HepG2 (cell line): ENCODE measurements at places on chromosomes 4 and X.

GRCh38 chr4:109125084-109125483, 177.4 kb downstream of the COL25A1 start:
- H3K4me3 ChIP-seq = no peak overlapping the region
- H3K27ac ChIP-seq = no peak overlapping the region
- H3K36me3 ChIP-seq = no peaks in the 10 kb centered on the region
- no peaks in the 10 kb centered on the region for H3K4me1 ChIP-seq
- no peak for DNase-seq

DNA sequence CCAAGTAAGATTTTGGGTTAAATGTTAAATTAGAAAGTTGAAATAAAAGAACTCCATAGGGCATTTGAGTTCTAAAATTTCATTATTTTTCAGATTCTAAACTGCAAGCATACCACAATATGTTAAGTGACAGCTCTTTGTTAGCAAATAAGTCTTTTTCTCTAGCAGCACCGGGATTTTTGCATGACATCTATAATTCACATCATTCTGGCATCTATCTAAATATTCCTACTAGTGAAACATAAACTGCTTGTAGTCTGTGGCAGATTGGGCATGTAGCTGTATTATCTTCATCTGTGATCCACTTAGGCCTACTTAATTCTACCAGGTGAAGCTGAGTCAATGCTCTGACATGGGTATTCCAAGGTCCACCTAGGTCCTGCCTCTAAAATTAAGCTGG, 32.1 kb upstream of the KLHL13 start:
- H3K36me3 ChIP-seq = no peaks in the 10 kb centered on the region
- H3K27me3 ChIP-seq = no peaks in the 10 kb centered on the region
- DNase-seq = no peak
- H3K27ac ChIP-seq = no peak overlapping the region
- H3K4me3 ChIP-seq = no peak overlapping the region

DNA sequence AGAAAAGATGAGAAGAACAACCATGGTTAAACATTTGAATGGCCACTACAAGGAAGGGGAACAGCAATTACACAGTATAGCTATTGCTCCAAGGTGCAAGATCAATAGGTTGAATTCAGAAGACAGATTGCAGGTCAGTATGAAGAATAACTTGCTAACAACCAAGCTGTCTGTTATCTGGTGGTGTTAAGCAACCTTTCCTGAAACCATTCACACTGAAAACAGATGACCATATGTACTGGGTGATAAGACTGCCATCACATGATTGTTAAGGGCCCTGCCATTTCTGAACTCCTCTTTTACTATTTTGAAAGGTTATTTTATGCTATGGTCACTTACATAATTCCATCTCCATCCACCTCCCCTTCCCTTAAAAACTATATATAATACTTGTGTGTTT, 6.8 kb downstream of the GABRA3 start:
- DNase-seq = no peak
- no peaks in the 10 kb centered on the region for H3K36me3 ChIP-seq
- no peak overlapping the region for H3K4me3 ChIP-seq
- no peaks in the 10 kb centered on the region for H3K27me3 ChIP-seq
- H3K27ac ChIP-seq = no peak overlapping the region
- no peaks in the 10 kb centered on the region for H3K4me1 ChIP-seq

DNA sequence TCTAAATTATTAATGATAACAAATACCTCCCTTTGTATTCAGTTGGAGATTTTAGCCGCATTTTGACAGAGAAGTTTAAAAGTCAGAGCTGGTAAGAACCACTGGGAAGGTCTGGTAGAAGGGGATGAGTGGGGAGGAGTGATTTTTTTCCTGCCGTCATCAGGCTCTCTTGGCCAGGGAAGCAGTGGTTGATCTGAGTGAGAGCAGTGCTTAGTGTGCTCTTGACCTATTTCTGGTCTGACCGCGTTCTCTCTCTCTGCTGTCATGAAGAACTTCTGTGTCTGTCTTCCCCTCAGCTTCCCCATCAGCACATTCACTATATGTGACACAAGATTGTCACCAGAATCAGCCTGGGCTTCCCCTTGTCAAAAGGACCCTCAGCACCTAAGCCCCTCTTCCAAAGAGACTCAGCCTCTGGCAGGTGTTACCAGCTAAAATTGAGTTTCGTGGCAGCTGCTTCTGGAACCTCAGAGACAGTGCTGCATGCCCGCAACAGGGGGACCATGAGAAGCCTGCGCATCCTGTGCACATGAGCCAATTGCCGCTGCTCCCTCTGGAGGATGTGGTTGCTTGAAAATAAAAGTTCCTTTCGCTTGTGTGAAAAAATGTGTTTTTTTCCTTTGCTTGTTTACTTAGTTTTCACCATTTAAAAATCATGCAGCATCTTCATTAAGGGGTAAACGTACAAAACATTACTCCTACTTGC, 268.9 kb downstream of the C4orf33 start:
- no peak for DNase-seq
- no peak overlapping the region for H3K27ac ChIP-seq
- peaks cover 5% of the 10 kb centered on the region; the same call in 1 of the 3 replicates for H3K27me3 ChIP-seq
- no peak overlapping the region for H3K4me3 ChIP-seq

- DNase-seq = no peak
- H3K27ac ChIP-seq = no peak overlapping the region
- peaks cover 27% of the 10 kb centered on the region for H3K4me1 ChIP-seq
- no peaks in the 10 kb centered on the region for H3K36me3 ChIP-seq
Observed at GRCh38 chrX:374596-374995, 12.1 kb downstream of the PPP2R3B start.

DNA sequence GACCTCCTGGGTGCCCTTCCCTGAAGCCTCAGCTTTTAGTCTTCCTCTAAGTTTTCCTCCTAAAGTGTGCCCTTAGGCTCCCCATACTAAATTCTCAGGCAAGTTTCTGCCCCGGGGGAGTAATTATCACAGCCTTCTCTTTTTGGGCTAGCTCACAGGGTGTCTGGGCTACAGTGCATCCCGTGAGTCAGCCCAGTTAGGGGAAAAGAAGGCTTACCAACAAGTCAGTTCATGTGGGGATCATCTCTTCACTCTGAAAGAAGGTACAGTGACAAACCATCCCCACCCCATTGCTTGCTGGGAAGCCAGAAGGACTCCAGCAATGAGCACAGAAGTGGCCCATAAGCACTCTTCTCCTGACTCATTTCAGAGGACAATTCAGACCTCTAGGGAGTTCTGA, 134.7 kb upstream of the FAM9C start:
- H3K36me3 ChIP-seq = no peaks in the 10 kb centered on the region
- H3K27me3 ChIP-seq = no peaks in the 10 kb centered on the region
- no peak overlapping the region for H3K27ac ChIP-seq
- no peak for DNase-seq

- no peak overlapping the region for H3K4me3 ChIP-seq
- H3K36me3 ChIP-seq = peaks cover 3% of the 10 kb centered on the region
- no peaks in the 10 kb centered on the region for H3K4me1 ChIP-seq
Observed at GRCh38 chrX:150625875-150626274, 57.5 kb downstream of the MTM1 start.

- peak within 1 kb of the TSS; percentile 38 for H3K27ac ChIP-seq
- H3K4me1 ChIP-seq = peaks cover 11% of the 10 kb centered on the region
- H3K27me3 ChIP-seq = no peaks in the 10 kb centered on the region
Observed at GRCh38 chrX:64975989-64976672, at the start of gene ZC4H2. ZC4H2 (minus strand) TSS chrX:64976450; CDS start chrX:64976377, 73 bp downstream.

DNA sequence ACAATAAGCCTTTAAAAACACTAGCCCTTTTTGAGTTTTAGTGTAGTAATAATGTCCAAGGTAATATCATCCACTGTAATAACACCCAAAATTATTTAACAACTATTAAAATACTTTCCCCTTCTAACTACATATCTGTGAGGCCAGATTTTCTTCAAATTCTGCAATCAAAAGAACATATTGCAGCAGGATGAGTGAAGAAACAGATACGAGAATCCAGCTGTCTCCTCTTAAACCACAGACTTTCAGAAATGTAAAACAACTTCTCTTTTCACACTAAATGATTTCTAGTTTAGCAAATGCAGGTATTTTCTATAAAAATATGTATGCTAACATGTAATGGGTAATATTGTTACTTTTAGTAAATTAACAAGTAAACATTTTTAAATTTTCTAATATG, 148.9 kb downstream of the PRDM5 start:
- no peak overlapping the region for H3K4me3 ChIP-seq
- no peaks in the 10 kb centered on the region for H3K27me3 ChIP-seq
- H3K27ac ChIP-seq = no peak overlapping the region
- H3K4me1 ChIP-seq = no peaks in the 10 kb centered on the region
- DNase-seq = no peak

DNA sequence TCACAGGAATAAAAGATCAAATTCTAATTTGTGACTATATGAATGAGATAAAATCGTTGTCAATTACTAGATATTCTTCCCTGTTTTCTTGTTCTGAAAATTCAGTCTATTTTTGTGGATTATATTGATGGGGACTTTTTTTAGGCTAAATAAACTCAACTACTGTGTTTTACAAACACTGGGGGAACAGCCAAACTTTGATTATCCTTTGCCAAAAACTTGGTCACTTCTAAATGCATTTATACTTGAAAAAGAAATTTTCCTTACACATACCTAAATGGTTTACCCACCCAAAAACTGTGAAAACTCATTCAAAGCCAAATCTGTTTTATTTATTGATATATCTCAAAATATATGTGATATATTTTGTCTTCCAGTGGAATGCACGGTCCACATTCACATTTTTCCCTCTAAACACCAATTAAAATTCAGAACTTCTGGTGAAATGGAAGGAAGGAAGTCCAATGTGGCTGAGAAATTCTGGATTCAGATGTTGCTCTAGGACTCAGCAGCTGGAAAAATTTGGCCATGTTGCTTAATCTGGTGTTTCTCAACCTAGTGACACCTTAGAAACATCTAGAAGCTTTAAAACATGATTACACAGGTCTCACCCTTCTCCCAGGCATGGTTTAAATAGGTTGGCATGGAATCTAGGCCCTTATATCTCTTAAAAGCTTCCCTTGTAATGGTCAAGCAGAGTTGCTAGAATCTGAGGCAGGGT, 28.6 kb upstream of the ARHGAP24 start:
- no peak overlapping the region for H3K27ac ChIP-seq
- no peaks in the 10 kb centered on the region for H3K36me3 ChIP-seq
- no peak overlapping the region for H3K4me3 ChIP-seq
- H3K4me1 ChIP-seq = no peaks in the 10 kb centered on the region
- DNase-seq = no peak

DNA sequence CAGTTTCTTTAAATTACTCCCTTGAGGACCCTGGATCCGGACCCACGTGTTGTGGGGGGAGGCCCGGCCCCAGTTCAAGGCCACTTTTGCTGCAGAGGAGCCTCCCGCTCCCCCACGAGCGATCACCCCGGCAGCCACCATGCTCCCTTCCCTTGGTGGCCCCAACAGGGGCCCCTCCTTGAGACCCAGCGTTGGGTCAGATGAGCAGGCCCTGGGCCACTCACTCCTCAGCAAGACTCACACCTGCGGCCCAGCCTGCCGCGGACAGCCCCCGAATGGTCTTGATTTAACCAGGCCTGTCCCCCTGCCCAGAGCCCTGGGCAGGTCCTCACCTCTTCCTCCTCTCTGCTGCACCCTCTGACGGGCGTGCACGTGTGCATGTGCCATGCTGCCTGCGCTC, 4.3 kb downstream of the CPLX1 start:
- H3K27ac ChIP-seq = no peak overlapping the region
- H3K4me3 ChIP-seq = no peak overlapping the region
- peaks cover 5% of the 10 kb centered on the region for H3K4me1 ChIP-seq
- DNase-seq = no peak
- peaks cover 77% of the 10 kb centered on the region for H3K27me3 ChIP-seq
- H3K36me3 ChIP-seq = no peaks in the 10 kb centered on the region

DNA sequence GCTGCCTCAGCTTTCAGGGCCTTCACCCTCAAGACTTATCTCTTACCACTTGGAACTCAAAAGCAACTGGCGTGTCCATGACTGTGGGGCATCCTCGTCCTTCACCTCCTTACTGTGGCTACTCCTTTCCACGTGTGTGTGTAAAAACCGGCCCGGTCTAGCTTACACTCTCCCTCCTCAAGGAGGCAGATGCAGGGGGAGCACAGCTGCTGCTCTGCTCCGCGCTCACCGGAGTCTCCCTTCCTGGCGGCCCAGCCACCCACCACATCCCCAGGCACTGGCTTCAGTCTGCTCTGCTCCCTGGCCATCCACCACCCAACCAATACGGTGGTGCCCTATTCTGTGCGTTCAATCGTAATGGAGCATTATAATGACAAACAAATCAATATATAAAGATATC, 8.3 kb downstream of the RNF212 start:
- no peak overlapping the region for H3K27ac ChIP-seq
- H3K4me1 ChIP-seq = peaks cover 10% of the 10 kb centered on the region
- no peaks in the 10 kb centered on the region for H3K36me3 ChIP-seq
- no peak for DNase-seq

- H3K36me3 ChIP-seq = no peaks in the 10 kb centered on the region
- H3K4me1 ChIP-seq = 0 out of 2 replicates have a peak, but pooled peaks cover 14% of the 10 kb centered on the region
- H3K27me3 ChIP-seq = no peaks in the 10 kb centered on the region; the same call in 2 of the 3 replicates
- peak overlapping the region; percentile 82 for H3K27ac ChIP-seq
- peak; percentile 36 for DNase-seq
Observed at GRCh38 chrX:19343085-19343534, 617 bp upstream of the PDHA1 start.

DNA sequence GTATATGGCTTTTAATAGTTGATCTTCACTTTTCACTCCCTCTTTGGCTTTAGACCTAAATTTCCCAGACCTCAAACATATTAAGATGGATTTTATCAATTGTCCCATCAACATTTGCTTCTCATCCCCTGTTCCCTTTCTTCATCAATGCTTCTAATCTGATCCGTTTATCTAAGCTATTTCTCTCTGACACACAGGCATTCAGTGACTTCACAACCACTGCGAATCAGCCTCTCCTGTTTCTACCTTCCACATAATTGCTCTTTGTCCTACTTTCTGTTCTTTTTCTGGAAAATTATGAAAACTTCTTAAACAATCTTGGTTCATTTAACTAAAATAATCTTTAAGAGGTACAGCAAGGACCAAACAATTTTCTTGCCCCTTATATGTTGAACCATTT, 115.2 kb downstream of the GLRA3 start:
- no peaks in the 10 kb centered on the region for H3K4me1 ChIP-seq
- no peaks in the 10 kb centered on the region for H3K27me3 ChIP-seq
- no peak for DNase-seq
- no peaks in the 10 kb centered on the region for H3K36me3 ChIP-seq

GRCh38 chr4:79913581-79913980, 159.4 kb downstream of the ANTXR2 start:
- H3K4me1 ChIP-seq = no peaks in the 10 kb centered on the region
- no peak overlapping the region for H3K27ac ChIP-seq
- no peaks in the 10 kb centered on the region for H3K36me3 ChIP-seq
- H3K4me3 ChIP-seq = no peak overlapping the region

- no peak for DNase-seq
- peaks cover 35% of the 10 kb centered on the region for H3K4me1 ChIP-seq
- peak overlapping the region; percentile 77 for H3K4me3 ChIP-seq
- H3K36me3 ChIP-seq = peaks cover 23% of the 10 kb centered on the region; the same call in 2 of the 3 replicates
- peak overlapping the region; percentile 94 for H3K27ac ChIP-seq
- H3K27me3 ChIP-seq = no peaks in the 10 kb centered on the region
Observed at GRCh38 chr4:94208266-94208665, 601 bp downstream of the SMARCAD1 start.

GRCh38 chrX:7090641-7091040, 56.9 kb upstream of the STS start:
- H3K36me3 ChIP-seq = no peaks in the 10 kb centered on the region
- H3K4me1 ChIP-seq = peaks cover 12% of the 10 kb centered on the region
- H3K4me3 ChIP-seq = no peak overlapping the region
- H3K27me3 ChIP-seq = no peaks in the 10 kb centered on the region

GRCh38 chr4:20042769-20043168, 208.9 kb upstream of the SLIT2 start:
- no peak for DNase-seq
- no peak overlapping the region for H3K27ac ChIP-seq
- no peaks in the 10 kb centered on the region for H3K4me1 ChIP-seq
- H3K4me3 ChIP-seq = no peak overlapping the region

GRCh38 chr4:25759101-25759500, 103.5 kb downstream of the SLC34A2 start:
- no peak overlapping the region for H3K4me3 ChIP-seq
- peaks cover 12% of the 10 kb centered on the region for H3K4me1 ChIP-seq
- no peaks in the 10 kb centered on the region for H3K36me3 ChIP-seq
- H3K27ac ChIP-seq = no peak overlapping the region
- no peaks in the 10 kb centered on the region for H3K27me3 ChIP-seq
